Effector memory CD8-positive, alpha-beta T cell (primary cell): ENCODE measurements at places on chromosomes 3 and 15.

DNA sequence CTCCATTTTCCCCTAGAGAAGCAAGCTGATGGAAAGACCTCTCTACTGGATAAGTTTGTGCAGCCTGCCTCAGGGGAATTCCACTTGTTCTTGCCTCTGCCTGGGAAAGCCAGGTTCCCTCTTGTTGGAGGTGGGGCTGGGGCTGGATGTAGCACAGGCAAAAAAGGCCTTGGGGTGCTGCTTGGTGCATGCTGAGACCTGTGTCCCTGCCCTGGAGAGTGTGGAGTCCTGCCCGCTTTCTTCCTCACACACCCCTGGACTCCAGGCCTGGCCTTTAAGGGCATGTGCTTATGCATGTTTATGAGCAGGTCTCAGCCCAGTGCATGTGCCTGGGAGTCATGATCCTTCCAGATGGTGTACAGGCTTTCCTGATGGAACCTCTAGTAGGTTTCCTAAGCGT is 23.5 kb upstream of the JMJD7 start:
- no peaks in the 10 kb centered on the region for H3K4me1 ChIP-seq
- H3K27ac ChIP-seq, result peak overlapping the region; percentile 83
- H3K4me3 ChIP-seq, result no peak overlapping the region
- no peaks in the 10 kb centered on the region for H3K27me3 ChIP-seq
- peaks cover 5% of the 10 kb centered on the region for H3K36me3 ChIP-seq
- no peak for DNase-seq

DNA sequence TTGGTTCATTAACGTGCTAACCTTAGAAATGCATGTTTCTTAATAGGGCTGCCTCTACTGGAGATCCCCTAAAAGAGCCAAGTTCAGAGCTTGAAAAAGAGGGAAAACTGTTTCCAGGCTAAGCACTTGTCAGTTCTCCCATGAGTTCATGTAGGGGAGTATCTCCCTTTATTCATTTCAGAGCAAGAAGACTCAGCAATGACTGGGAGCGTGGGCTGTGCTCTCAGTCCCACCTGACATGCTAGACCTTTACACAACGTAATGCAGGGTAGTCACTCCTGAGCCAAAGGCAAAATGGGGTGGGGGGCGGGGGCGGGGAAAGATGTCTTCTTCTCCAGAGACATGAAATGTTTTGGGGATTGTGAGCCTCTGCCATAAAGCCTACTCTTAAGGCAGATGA is 420.1 kb upstream of the MCTP2 start:
- no peak overlapping the region for H3K4me3 ChIP-seq
- H3K27me3 ChIP-seq, result peaks cover 60% of the 10 kb centered on the region
- H3K27ac ChIP-seq, result no peak overlapping the region
- DNase-seq, result no peak

- H3K4me1 ChIP-seq, result no peaks in the 10 kb centered on the region
- H3K4me3 ChIP-seq, result no peak overlapping the region
- no peak for DNase-seq
- no peaks in the 10 kb centered on the region for H3K27me3 ChIP-seq
- H3K27ac ChIP-seq, result no peak overlapping the region
Measured at GRCh38 chr3:34570916-34571705, 772.7 kb downstream of the PDCD6IP start.

GRCh38 chr3:74624301-74624700 is 9.8 kb upstream of the CNTN3 start:
- no peaks in the 10 kb centered on the region for H3K4me1 ChIP-seq
- H3K36me3 ChIP-seq, result no peaks in the 10 kb centered on the region
- H3K27ac ChIP-seq, result no peak overlapping the region
- no peak overlapping the region for H3K4me3 ChIP-seq
- no peak for DNase-seq

DNA sequence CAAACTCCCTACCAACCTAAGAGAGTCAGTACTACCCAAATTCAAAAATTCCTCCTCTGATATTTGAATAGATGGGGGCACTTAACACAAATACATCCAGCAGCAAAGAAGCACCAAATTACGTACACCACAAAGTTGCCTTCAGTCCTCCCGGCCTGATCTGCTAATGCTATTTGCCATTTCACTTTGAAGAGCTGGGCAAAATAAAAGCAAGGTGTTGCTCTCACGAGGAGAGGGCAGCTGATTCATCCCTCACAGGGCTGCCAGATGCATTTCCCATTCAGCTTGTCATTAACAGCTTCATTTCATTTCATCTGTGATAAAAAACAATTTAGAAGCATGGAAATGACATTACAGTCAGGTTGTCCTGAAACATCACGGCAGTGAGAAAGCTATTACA is 283.4 kb upstream of the VEPH1 start:
- H3K27me3 ChIP-seq, result no peaks in the 10 kb centered on the region
- no peaks in the 10 kb centered on the region for H3K36me3 ChIP-seq
- H3K4me3 ChIP-seq, result no peak overlapping the region
- DNase-seq, result no peak
- no peak overlapping the region for H3K27ac ChIP-seq
